ENCODE measurements at places on chromosomes 16 and 17.

DNA sequence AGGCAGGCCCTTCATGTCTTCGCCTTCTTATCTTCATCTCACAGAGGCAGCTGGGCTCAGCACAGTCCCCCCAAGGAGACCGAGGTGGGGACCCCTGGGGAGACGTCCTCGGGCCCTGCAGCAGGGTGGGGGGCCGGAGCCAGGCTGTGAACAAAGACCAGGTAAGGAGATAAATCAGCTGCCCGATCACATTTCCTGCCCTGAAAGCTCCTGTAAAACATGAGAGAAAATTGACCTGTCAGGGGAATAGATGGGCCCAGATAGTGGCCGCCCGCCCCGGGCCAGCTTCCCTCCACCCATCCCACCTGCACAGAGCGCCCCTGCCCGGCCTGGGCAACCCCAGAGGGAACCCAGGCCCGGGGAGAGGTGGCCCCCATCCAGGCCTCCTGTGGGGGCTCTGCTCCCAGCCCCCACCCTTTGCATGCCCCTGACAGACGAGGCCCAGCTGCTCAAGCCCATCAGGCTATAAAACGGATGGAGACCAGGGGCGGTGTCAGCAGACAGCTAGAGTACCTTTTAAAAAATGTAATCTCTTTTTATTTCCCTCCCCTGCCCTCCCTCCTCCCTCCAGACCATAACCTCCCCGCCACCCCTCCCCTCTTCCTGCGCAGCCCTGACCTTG lies 18.8 kb upstream of the SLC38A10 start:
- no peak for DNase-seq

GRCh38 chr16:61366006-61366405 lies 670.2 kb downstream of the CDH8 start:
- no peak for DNase-seq

- DNase-seq = no peak
Observed at GRCh38 chr17:34638526-34639260, 59.3 kb downstream of the TMEM132E start.

GRCh38 chr16:4138713-4139112 lies 22.5 kb upstream of the ADCY9 start:
- no peak for DNase-seq

DNA sequence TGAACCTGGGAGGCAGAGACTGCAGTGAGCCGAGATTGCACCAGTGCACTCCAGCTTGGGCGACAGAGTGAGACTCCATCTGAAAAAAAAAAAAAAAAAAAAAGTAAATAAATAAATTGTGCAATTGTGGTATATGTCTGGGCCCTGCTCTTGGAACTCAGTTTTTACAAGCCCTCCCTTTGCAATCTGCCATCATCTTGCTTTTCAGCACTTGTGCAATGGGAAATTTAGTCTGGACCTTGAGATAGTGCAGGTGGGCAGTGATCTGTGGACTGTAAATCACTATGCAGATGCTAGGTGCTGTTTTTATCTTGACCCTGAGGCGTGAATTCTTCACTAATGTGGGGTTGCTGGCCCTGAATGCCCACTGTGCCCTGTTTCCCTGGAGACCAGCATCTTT lies 6.5 kb upstream of the RAP1GAP2 start:
- no peak for DNase-seq

DNA sequence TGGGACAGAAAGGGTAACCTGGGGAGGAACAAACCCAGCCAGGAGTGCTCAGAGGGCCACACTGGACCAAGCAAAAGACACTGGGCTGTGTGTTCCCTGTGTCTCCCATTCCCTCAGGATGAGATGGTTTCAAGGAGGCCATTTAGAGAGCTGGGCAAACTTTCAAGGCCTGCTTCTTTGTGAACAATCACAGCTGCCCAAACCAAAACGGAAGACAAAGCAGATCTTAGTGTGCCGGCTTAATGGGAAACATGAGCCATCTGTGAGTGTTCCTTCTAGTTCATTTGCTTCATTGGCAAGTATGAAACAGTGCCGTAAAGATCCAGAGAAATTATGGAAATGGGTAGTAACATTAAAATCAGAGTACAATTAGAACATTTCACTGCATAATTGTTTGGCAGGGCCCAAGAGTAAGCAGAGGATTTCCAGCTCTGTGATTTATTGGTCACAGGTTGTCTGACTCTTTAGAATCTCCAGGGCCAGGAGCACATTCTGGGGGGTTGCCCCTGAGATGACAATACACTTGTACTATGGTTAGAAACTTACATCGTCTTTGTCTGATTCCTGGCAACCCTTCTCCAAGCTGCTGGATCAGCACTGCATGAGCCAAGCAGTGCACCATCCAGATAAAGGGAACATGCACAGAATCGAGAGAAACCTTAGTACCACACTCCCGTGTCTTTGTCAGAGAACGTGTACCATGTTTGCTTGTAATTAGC lies 412.1 kb downstream of the RBFOX1 start:
- DNase-seq = no peak

DNA sequence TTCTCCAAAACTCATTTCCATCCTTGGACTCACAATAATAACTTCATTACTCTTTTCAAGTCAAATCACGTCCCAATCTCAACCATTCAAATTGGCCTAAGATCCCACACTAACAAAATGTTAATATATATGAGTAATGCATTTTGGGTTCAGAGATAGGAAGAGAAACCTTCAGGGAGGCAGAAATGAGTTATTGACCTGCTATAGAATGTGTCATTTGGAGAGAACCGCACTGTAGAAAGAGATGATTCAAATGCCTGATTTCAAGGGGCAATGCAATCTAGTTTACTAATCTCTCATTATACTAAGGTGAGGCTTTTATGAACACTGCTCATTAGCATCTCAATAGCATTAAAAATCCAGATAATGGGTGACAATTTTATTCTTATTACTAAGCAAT lies 1595.0 kb upstream of the GOT2 start:
- no peak for DNase-seq

- no peak for DNase-seq
Observed at GRCh38 chr17:37096071-37096470, 147.3 kb downstream of the AATF start.

DNA sequence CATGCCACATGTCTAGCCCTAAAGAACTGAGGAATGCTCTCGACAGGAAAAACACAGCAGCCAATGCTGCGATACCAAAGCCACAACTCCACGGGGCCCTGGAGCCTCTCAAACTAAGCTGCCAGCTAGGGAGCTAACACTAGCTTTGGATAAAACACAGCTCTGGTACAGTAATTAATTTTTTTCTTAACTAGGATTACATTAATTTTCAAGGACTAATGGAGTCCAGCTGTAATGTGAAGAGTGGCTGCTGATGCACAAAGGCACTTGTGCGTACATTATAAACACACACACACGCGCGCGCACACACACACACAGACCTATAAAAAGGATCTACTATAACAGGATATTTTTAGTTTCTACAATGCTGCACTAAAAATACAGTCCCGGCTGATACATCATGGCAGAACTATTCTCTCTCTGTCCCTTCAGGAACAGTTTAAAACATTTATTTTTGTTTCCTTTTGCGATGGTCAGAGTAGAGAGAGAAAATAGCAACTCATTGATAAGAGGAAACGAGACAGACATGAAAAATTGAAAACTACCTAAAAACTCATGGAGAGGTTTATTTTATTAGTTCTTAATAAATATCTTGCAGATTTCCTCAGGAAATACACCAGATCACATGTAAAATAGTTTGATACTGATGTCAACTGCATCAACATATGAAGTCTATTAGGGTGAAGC lies 88.5 kb downstream of the SMG6 start:
- DNase-seq = no peak

DNA sequence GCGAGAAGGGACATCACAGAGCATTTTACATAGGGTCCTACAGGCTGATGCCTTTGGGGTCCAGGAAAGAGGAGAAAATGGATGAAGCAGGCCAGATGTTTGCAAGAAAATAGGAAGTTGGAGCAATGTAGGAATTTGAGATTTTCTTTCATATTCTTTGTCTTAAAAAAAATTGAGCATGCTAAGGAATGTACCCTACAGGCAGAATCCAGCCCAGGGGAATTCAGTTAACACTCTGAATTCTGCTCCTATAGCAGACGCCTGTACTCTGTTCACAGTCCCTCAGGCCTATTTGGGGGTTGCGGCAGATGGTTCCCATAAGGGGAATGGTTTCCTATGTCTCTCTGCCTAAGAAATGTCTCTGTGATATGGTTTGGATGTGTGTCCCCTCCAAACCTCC lies 393.7 kb upstream of the C16orf82 start:
- no peak for DNase-seq

GRCh38 chr17:63438092-63439051 lies 7.7 kb downstream of the CYB561 start:
- no peak for DNase-seq

DNA sequence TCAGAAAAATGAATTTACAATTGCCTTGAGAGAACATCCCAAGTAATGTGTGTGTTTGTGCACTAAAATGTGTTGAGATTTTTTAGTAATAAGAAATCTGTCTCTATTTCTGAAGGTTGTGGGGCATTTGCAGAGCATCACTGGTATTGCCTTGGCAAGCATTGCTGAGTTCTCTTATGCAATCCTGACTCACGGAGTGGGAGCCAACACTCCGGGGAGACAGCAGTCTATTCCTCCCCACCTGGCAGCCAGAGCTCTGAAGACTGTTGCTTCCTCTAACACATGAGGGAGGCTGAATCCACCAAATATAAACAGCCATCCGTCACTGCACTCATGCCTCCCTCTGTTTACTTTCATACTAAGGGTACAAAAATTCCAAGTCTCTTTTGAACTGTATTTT lies 10.6 kb downstream of the CNTD1 start:
- DNase-seq = no peak

GRCh38 chr17:2801841-2802240 lies 5.6 kb downstream of the RAP1GAP2 start:
- DNase-seq = no peak

DNA sequence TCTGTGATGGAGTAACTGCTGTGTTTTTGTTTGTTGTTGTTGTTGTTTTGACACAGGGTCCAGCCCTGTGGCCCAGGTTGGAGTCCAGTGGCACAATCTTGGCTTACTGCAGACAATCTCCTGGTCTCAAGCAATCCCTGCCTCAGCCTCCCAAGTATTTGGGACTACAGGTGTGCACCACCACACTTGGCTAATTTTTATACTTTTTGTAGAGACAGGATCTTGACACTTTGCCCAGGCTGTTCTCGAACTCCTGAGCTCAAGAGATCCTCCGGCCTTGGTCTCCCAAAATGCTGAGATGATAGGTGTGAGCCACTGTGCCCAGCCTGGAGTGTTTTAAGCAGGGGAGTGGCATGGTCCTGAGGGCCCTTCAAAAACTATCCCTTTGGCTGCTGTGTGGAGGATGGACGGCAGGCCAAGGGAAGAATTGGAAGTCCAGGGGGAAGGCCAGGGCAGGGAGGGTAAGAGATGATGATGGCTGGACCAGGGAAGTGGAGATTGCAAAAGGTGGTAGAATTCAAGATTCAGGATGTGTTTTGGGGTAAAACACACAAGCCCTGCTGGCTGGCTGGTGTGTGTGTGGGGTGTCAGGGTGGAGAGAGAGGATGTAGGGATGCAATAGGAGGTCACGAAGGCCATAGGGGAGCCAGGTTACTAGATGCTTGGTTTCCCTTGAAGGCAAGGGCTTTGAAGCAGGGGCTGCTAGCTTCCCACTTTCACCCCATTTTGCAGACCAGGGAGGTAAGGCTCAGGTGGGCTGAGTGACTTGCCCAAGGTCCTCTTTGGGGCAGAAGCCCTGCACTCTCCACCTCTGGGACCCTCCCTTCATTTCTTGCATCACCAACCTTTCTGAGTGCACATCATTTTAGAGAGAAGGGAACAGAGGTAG lies 18.8 kb upstream of the PLLP start:
- no peak for DNase-seq

- DNase-seq = no peak
Observed at GRCh38 chr16:54422569-54422978, 136.0 kb upstream of the IRX3 start.

- no peak for DNase-seq
Observed at GRCh38 chr16:66512272-66513110, 37.4 kb downstream of the TK2 start.

DNA sequence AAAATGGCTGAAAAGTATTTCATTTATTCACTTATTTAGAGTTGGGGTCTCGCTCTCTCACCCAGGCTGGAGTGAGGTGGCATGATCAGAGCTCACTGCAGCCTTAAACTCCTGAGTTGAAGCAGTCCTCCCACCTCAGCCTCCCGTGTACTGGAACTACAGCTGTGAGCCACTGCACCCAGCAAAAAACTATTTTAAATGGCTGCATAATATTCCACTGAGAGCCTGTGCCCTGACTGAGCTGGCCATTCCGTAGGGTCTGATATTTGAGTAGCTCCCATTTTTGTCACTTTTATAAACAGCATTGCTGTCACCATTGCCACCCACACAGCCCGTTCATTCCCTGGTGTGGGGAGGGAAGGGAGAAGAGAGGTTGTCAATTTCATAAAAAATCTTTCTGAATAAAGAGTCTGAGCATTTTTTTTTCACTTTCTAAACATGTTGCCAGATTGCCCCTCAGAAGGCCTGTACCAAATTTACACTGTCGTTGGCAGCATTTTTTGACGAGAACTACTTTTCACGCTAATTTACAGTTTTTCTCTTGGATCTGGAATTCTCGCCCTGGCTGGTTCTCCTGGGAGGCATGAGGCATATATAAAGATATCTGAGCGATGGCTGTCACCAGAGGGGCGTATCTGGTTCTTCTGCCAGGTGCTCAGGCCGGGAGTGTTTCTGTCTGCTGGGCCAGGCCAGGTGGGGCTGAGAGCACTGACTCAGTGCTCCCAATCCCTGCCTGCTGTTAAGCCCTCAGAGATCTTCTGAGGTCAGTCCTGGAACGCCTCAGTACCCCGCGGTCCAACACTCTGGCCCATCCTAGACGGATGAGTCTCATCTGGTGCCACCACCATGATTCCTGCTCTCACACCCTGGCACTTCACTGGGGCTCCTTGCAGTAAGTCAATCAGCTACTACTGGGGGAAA lies 7.2 kb upstream of the KIFC3 start:
- DNase-seq = no peak

- no peak for DNase-seq
Observed at GRCh38 chr16:51937771-51938170, 609.2 kb downstream of the TOX3 start.

GRCh38 chr17:71412803-71413202 lies 708.0 kb upstream of the SOX9 start:
- DNase-seq = no peak

GRCh38 chr16:51557670-51558069 lies 406.6 kb upstream of the SALL1 start:
- DNase-seq = no peak

DNA sequence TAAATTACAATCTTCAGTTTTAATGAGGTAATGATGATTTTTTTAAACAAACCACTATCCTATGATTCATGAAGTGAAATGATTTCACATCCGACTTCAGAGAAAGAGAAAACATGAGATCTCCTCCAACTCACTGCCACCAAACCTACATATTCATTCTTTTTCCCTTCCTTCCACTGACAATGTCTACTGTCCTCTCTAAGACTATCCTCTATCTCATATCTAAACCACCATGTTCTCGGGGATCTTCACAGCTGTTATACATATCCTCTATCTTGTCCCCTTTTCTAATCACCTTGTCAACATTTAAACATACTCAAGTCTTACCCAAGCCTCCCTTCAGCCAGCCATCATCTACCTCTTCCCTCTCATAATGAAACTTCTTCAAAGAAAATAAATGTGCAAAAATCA lies 53.5 kb downstream of the SMURF2 start:
- no peak for DNase-seq
